Activated CD4-positive, alpha-beta T cell treated with anti-CD3 and anti-CD28 coated beads, Interleukin-2, amount 50 U/mL, for 24 hours (primary cell): ENCODE measurements at places on chromosomes 16 and 17.
A peak's percentile ranks its signal among the peaks of the same experiment; 100 is the strongest.

DNA sequence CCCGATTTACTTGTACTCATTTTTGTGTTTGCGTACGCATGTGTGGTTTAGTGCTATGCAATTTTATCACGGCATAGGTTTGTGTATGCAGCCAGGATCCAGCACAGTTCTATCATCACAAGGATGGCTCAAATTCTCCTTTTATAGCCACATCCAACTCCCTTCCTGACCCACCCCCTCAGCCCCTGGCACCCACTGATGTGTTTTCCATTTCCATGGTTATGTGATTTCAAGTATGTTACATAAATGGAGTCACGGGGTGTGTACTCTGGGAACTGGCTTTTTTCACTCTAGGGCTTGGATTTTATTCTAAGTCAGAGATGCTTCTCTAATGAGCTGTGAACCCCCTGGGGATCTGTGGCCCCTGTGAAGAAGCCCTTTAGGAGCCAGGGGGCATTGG lies 16.8 kb downstream of the IL4R start:
- no peak for DNase-seq

DNA sequence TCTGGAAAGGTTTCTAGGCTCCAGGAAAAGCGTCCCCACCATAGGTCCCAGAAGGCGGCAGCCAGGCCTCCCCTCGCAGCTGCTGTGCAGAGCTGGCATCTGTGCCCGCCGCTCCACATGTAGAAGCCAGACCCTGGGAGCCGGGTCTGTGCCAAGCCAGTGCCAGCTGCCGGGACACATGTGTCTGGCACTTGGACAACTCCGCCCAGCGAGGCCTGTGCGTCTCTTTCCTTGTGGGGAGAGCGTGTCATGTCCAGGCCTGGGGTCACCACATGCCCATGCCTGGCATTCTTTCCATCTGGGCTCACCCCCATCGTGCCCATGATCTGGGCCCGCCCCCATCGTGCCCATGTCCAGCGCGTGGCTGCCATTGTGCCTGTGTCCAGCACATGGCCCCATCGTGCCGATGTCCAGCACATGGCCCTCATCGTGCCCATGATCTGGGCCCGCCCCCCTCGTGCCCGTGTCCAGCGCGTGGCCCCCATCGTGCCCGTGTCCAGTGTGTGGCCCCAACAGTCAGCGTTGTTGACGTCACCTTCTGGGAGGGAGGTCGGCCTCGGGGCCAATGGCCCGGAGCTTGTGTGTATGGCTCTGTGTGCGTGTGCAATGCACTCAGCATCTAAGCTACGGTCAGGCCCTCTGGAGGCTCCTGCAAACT lies 13.3 kb upstream of the ACSF3 start:
- no peak for DNase-seq

- DNase-seq = no peak
Measured at GRCh38 chr17:80826955-80827645, 164.5 kb upstream of the CHMP6 start.

DNA sequence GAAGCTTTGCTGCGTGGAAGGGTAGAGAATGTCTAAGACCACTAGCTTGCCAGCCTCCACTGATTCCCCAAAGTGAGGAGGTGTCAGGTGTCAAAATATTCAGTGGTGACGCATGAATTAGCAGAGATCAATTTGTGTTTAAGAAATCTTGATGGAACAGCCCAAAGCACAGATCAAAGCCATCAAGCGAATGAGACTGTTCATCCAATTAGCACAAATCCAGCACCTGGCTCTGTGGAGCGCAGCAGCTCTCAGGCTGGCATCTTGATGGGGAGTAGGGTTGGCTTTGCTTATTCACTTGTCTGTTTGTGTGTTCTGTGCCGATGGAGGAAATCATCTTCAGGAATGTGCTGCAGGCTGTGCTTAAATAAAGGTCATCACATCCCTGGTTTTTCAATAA lies 456.8 kb upstream of the CCL2 start:
- no peak for DNase-seq

- no peak for DNase-seq
Measured at GRCh38 chr17:788551-788950, 6.4 kb downstream of the MRM3 start.

GRCh38 chr17:51365090-51365489 lies 104.7 kb downstream of the UTP18 start:
- no peak for DNase-seq

GRCh38 chr17:72527789-72528188 lies 407.0 kb downstream of the SOX9 start:
- DNase-seq = no peak

- no peak for DNase-seq
Measured at GRCh38 chr17:17001076-17001777, 29.3 kb upstream of the TNFRSF13B start.

DNA sequence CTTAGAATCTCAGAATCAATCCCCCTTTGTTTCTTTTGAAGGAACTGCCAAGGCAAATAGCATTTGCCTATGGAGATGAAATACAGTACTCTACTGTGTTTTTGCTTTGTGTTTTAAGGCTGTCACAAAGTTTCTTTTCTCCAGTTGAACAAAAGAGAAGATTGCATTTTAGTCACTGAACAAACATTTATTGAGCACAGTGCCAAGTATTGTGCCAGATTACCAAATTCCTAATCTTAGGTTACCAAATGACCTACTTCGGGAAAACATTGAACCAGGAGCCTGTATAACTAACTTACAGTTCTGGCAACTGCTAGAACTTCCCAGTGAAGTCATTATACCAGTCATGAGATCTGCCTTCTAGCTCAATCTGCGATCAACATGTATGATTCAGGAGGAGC lies 3.0 kb upstream of the UBB start:
- DNase-seq = no peak

- DNase-seq = peak; percentile 46
Measured at GRCh38 chr17:56833057-56833808, 487 bp downstream of the C17orf67 start.

DNA sequence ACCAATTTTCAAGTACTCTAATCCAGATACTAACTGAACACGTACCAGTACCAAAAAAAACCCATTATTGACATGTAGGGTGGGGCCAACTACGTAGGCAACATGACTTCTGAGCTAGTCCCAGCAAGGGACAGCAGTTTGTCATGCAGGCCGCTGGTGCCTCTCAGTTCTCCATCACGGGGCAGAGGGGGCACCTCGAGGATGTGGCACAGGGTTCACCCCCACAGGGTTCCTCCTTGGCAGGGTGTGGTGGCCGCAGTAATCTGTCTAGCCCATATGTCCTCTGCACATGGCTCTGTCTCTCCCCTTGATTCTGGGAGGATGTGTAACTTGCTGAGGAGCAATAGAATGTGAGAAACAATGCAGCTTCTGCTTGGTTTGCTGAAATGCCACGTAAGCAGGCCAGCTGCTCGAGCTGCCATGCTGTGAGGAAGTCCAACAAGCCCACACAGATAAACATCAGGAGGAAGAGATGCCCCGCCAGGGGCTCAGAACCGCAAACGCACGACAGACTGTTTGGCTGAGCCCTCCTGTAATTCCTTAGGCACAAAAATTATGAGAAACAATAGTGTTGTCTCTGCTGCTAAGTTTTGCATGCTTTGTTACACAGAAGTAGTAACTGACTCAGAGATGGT lies 62.4 kb downstream of the NT5M start:
- DNase-seq = no peak

DNA sequence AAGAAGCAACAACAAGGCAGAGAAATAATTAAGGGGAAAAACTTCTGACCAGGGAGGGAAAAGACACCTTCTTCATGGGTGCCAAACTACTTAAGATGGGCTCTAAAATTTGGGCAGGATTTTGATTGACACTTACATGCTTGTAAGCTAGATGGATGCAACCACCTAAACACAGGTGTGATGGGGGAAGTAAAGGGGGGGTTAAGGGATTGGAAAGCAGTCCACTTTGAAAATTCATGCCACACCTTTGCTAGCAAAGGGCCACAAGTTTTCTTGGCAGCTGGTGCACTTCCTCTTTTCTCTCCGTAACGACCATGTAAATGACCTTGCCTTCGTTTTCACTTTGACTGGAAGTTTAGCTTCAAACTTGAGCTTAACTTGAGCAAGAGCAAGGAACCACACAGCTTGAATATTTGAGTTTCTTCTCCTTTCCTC lies 14.3 kb upstream of the PRKAR1A start:
- no peak for DNase-seq

DNA sequence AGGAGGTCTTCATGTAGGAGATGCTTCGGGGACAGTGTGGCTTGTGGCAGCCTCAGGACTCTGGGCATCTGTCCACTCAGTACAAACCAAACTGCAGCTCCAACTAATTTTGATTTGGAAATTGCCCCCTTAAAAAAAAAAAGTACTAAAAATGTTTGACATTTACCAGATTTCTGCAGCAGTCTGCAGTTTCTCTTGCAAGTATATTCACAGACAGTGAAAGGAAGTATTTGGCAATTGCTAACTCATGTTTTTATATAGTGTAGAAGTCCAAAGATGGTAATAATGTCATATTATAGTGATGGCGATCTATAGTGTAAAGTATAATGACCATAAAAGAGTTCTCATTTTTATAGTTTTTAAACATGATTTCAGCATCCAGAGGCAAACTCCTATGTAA lies 218.6 kb downstream of the PRKCA start:
- no peak for DNase-seq

- DNase-seq = no peak
Measured at GRCh38 chr17:63832014-63832413, 4.6 kb upstream of the FTSJ3 start.

GRCh38 chr16:52676959-52677358 lies 130.0 kb upstream of the TOX3 start:
- no peak for DNase-seq

DNA sequence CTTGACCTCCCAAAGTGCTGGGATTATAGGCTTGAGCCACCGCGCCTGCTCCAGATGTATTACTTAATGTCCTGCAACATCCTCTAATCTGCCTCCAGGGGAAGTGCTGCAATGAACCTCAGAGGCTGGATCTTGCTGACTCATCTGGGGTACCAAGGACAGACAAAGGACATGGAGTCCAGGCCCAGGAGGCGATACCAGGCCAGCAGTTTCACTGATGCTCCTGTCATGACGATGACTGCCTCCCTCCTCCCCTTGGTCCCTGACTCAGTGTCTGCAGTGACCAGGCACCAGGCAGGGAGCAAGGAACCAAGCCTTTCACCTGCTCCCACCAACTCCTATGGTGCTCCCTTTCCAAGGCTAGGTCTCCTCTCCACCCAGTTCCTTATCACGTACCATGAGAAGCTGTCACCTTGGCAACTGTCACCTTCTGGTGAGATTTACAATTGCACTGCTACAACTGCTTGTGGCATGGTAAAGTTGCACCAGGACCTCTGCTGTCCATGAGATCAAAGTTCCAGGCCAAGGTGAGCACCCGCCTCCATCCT lies 21.6 kb upstream of the PHOSPHO1 start:
- DNase-seq = no peak

DNA sequence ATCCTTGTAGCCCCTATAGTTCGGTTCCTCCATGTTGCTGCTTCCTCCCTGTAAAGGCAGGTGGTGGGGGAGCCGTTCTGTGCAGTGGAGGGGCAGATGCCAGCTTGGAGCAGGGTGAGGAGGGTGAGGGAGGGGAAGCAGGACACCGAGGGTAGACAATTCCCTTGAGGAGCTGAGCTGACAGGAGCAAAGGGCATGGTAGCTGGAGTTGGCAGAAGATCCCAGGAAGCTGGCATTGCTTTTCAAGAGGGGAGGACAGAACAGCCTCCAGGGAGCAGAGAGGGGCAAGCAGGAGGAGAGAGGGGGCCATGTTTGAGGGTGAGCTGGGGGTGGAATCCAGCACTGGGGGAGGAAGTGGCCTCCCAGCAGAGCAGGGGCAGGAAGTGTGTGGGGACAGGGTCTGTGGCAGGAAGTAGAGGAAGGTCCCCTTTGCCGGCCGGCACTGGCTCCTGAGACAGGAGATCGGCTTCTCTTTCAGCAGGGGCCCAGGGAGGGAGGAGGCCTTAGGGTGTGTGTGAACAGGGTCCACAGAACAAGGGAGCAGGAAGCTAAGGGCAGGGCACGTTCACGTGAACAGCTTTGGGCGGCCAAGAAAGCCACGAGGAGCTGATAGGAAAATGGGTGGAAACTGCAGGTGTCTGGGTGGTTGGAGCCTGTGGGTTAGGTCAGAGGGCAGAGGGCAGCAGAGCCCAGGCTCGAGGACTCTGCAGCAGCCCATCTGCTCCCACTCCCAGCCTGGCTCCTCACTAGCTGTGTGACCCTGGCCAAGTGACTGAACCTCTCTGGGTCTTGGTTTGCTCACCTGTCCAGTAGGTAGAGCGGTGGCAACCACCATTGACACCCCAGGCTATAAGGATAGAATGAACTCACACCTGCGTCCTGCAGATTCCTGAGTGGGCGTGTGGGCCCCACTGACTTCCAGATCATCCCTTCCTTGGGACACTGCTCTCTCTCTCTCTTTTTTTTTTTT lies 17.5 kb upstream of the SPNS2 start:
- peak; percentile 26 for DNase-seq

GRCh38 chr16:16017812-16018211 lies 68.4 kb downstream of the ABCC1 start:
- no peak for DNase-seq

GRCh38 chr17:43562679-43563599 lies 16.8 kb upstream of the ETV4 start:
- no peak for DNase-seq
